ENCODE measurements at places on chromosomes 7 and 10.

GRCh38 chr7:130289478-130289877 lies 3.5 kb upstream of the CPA4 start:
- H3K4me1 ChIP-seq, result no peaks in the 10 kb centered on the region
- no peak for DNase-seq
- no peaks in the 10 kb centered on the region for H3K27me3 ChIP-seq
- no peak overlapping the region for H3K27ac ChIP-seq

DNA sequence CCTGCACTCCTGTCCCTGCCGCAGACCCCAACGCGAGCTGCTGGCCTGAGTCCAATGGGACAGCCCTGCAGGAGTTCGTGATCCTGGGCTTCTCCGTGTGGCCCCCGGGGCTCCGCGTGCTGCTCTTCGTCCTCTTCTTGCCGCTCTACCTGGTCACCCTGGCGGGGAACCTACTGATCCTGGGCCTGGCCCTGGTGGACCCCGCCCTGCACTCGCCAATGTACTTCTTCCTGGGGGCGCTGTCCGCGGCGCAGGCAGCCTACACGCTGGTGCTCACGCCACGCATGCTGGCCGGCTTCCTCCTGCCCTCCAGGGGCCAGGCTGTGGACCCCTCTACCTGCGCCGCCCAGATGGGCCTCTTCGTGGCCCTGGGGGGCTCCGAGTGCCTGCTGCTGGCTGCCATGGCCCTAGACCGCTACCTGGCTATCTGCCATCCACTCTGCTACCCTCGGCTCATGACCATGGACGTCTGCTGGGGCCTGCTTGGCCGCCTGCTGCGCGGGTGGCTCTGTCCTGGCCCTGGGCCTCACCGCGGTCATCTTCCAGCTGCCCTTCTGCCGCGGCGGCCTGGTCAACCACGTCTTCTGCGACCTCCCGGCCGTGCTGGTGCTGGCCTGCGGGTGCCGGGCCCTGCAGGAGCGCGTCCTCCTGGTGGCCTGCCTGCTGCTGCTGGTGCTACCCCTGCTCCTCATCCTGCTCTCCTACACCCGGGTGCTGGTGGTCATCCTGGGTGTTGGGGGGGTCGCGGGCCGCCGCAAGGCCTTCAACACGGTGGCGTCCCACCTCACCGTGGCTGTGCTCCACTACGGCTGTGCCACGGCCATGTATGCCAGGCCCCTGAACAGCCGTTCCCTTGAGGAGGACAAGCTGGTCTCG lies 71.7 kb downstream of the RBAK start:
- H3K27me3 ChIP-seq, result no peaks in the 10 kb centered on the region
- H3K4me1 ChIP-seq, result no peaks in the 10 kb centered on the region
- DNase-seq, result no peak
- H3K27ac ChIP-seq, result no peak overlapping the region
- no peak overlapping the region for H3K4me3 ChIP-seq
- no peaks in the 10 kb centered on the region for H3K36me3 ChIP-seq

- no peaks in the 10 kb centered on the region for H3K27me3 ChIP-seq
- no peak overlapping the region for H3K4me3 ChIP-seq
- peak; percentile 82 for DNase-seq
- no peaks in the 10 kb centered on the region for H3K4me1 ChIP-seq
- H3K36me3 ChIP-seq, result no peaks in the 10 kb centered on the region
- H3K27ac ChIP-seq, result no peak overlapping the region
Observed at GRCh38 chr10:113520690-113521474, 32.0 kb upstream of the HABP2 start.

GRCh38 chr10:51696251-51696650 lies 3.1 kb downstream of the CSTF2T start:
- H3K27ac ChIP-seq, result no peak overlapping the region
- peaks cover 53% of the 10 kb centered on the region for H3K4me1 ChIP-seq
- no peaks in the 10 kb centered on the region for H3K36me3 ChIP-seq
- no peaks in the 10 kb centered on the region for H3K27me3 ChIP-seq

GRCh38 chr10:59885430-59886134 lies 20.8 kb downstream of the CCDC6 start:
- H3K27me3 ChIP-seq, result no peaks in the 10 kb centered on the region
- no peak overlapping the region for H3K27ac ChIP-seq
- DNase-seq, result no peak
- H3K4me1 ChIP-seq, result peaks cover 36% of the 10 kb centered on the region

DNA sequence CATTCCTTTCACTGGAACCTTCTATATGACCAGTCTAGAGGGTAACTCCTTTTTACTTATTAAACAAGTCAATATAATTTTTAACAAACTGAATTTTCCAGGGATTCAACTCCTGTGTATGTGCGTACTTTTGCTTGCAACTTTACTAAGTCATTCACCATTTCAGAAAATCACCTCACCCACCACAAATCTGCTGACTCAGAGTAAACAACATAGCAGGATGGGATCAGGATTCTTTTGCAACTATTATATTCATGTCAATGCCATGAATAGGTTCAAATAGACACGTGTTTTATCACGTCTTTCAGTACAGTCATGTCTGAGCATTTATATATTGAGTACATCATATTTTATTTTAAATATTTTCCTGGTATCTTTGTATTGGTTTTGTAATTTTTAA lies 14.5 kb downstream of the CTTNBP2 start:
- H3K27ac ChIP-seq, result no peak overlapping the region
- peaks cover 2% of the 10 kb centered on the region for H3K4me1 ChIP-seq
- no peak for DNase-seq

- no peak overlapping the region for H3K4me3 ChIP-seq
- no peaks in the 10 kb centered on the region for H3K36me3 ChIP-seq
- no peak for DNase-seq
- no peak overlapping the region for H3K27ac ChIP-seq
- H3K27me3 ChIP-seq, result no peaks in the 10 kb centered on the region
Observed at GRCh38 chr7:19317461-19317860, 172.2 kb upstream of the FERD3L start.

GRCh38 chr7:130292682-130293257 lies at the start of gene CPA4:
TSS of gene CPA4 (plus strand) at chr7:130293161. CDS start at chr7:130293181, 20 bp downstream.
- no peaks in the 10 kb centered on the region for H3K27me3 ChIP-seq
- no peak for DNase-seq
- H3K4me3 ChIP-seq, result no peak within 1 kb of the TSS
- no peak within 1 kb of the TSS for H3K27ac ChIP-seq
- H3K36me3 ChIP-seq, result no peaks in the 10 kb centered on the region

GRCh38 chr10:49054753-49055152 lies 60.6 kb downstream of the VSTM4 start:
- no peaks in the 10 kb centered on the region for H3K36me3 ChIP-seq
- no peaks in the 10 kb centered on the region for H3K4me1 ChIP-seq
- no peak overlapping the region for H3K27ac ChIP-seq
- no peak for DNase-seq
- no peaks in the 10 kb centered on the region for H3K27me3 ChIP-seq

- peak overlapping the region; percentile 43 for H3K27ac ChIP-seq
- H3K4me1 ChIP-seq, result peaks cover 5% of the 10 kb centered on the region
- H3K4me3 ChIP-seq, result no peak overlapping the region
Observed at GRCh38 chr7:30708412-30708811, 26.2 kb upstream of the CRHR2 start.

GRCh38 chr7:81170291-81170690 lies 251.4 kb upstream of the SEMA3C start:
- no peak for DNase-seq
- no peak overlapping the region for H3K4me3 ChIP-seq
- no peaks in the 10 kb centered on the region for H3K36me3 ChIP-seq
- no peaks in the 10 kb centered on the region for H3K27me3 ChIP-seq

DNA sequence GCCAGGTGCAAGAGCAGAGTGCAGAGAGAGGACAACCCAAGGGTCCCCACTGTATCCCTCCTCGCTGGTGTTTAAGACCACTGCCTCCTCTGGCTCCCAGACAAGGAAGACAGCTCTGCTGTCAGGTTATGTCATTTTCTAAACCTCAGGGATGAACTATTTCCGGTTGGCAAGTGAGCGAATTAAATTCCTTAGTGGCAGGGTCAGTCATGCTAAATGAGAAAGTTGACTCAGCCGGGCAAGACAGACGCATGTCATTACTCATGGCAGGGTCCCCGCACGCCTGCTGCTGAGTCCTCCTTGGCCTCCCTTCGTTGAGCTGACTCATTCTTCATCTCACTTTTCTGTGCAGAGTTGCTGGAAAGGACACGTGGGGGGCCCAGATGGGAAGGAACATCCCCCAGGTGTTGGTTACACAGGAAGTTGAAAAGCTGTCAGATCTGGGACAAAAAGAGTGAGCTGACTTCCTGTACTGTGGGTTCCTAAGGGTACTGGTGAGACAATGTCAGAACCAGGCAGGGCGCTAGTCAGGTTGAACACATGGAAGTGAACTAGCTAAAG lies 47.1 kb upstream of the UCN3 start:
- H3K27ac ChIP-seq, result no peak overlapping the region
- H3K4me1 ChIP-seq, result no peaks in the 10 kb centered on the region
- no peaks in the 10 kb centered on the region for H3K36me3 ChIP-seq
- no peak for DNase-seq

DNA sequence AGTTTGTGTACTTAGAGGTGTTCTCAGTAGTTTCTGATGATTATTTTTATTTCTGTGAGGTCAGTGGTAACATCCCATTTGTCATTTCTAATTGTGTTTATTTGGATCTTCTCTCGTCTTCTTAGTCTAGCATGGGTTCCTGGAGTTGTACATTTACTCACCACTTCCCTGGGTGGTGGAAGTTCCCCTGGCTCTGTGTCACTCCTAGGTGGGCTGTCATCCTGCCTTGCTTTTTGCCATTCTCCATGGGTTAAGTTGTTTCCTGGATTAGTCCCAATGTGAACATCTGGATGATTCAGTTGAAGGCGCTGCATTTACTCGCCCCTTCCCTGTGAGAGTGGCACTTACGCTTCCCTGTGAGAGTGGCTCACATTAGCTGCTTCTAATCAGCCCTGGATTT lies 48.2 kb downstream of the GSAP start:
- no peak overlapping the region for H3K27ac ChIP-seq
- no peaks in the 10 kb centered on the region for H3K36me3 ChIP-seq
- no peaks in the 10 kb centered on the region for H3K27me3 ChIP-seq
- H3K4me3 ChIP-seq, result no peak overlapping the region

GRCh38 chr7:132275416-132276233 lies 300.6 kb downstream of the PLXNA4 start:
- no peaks in the 10 kb centered on the region for H3K27me3 ChIP-seq
- DNase-seq, result no peak
- no peak overlapping the region for H3K27ac ChIP-seq
- no peak overlapping the region for H3K4me3 ChIP-seq
- H3K4me1 ChIP-seq, result no peaks in the 10 kb centered on the region
- no peaks in the 10 kb centered on the region for H3K36me3 ChIP-seq

DNA sequence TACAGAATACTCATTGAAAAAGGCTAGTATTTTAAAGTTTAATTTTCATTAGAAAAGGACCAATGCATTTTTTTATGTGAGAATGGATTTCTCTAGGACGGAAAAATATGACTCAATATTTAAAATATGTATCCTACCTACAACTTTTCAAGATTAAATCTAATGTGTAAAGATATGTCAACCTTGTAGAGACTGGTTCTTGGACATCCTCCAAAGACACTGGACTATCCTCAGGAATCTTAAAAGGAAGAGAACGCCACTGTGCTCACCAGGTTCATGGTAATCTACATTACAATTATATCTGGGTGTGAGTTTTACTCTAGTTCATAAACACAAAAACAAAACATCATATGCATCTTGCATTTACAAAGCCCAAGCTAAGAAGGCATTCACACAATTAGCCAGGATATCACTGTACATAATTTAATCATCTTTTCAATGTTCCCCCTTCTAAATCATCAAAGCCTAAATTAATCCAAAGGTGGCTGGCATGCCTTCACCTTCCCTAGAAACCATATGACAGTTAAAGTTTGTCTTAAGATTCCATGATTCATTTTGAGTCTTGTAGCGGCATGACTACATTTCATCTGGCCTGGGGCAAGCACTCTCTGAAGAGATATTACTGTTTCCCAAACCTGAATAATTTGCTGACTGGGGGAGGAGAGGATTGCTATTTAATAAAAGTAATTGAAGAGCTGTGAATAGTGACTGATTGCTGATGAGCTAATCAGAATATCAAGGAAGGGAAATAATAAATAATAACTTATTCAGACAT lies 12.0 kb downstream of the SGCE start:
- no peaks in the 10 kb centered on the region for H3K27me3 ChIP-seq
- no peak for DNase-seq
- peaks cover 9% of the 10 kb centered on the region for H3K36me3 ChIP-seq
- H3K27ac ChIP-seq, result no peak overlapping the region
- H3K4me1 ChIP-seq, result no peaks in the 10 kb centered on the region

GRCh38 chr7:139769066-139769465 lies 8.7 kb downstream of the HIPK2 start:
- H3K4me1 ChIP-seq, result no peaks in the 10 kb centered on the region
- H3K27ac ChIP-seq, result no peak overlapping the region
- H3K27me3 ChIP-seq, result no peaks in the 10 kb centered on the region
- no peaks in the 10 kb centered on the region for H3K36me3 ChIP-seq

- H3K4me3 ChIP-seq, result no peak overlapping the region
- no peak for DNase-seq
- no peaks in the 10 kb centered on the region for H3K27me3 ChIP-seq
- H3K27ac ChIP-seq, result peak overlapping the region; percentile 74
- peaks cover 26% of the 10 kb centered on the region for H3K4me1 ChIP-seq
Observed at GRCh38 chr10:3622845-3623621, 162.0 kb downstream of the KLF6 start.

- no peak overlapping the region for H3K4me3 ChIP-seq
- DNase-seq, result no peak
- H3K4me1 ChIP-seq, result no peaks in the 10 kb centered on the region
- H3K36me3 ChIP-seq, result no peaks in the 10 kb centered on the region
- no peak overlapping the region for H3K27ac ChIP-seq
- no peaks in the 10 kb centered on the region for H3K27me3 ChIP-seq
Observed at GRCh38 chr7:156543699-156544598, 96.6 kb upstream of the RNF32 start.

DNA sequence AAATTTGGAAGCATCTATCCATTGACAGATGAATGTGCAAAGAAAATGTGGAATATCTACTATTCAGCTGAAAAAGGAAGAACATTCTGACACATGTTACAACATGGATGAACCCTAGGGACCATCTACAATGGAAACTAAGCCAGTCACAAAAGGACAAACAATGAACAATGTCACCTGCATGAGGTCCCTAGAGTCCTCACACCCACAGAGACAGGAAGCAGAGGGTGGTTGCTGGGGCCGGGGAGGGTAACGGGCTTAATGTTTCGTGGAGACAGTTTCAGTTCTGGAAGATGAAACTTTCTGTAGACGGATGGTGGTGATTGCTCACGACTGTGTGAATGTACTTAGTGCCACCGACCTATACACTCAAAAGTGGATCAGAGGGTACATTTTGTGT lies 282.9 kb downstream of the ADARB2 start:
- H3K27ac ChIP-seq, result no peak overlapping the region
- H3K4me3 ChIP-seq, result no peak overlapping the region
- DNase-seq, result no peak
- no peaks in the 10 kb centered on the region for H3K36me3 ChIP-seq
- no peaks in the 10 kb centered on the region for H3K4me1 ChIP-seq

Data from tibial nerve (tissue), 4 donors.